ENCODE measurements at places on chromosomes 4 and X.

GRCh38 chr4:41437111-41437536, 100.8 kb upstream of the LIMCH1 start:
- no peak for DNase-seq

DNA sequence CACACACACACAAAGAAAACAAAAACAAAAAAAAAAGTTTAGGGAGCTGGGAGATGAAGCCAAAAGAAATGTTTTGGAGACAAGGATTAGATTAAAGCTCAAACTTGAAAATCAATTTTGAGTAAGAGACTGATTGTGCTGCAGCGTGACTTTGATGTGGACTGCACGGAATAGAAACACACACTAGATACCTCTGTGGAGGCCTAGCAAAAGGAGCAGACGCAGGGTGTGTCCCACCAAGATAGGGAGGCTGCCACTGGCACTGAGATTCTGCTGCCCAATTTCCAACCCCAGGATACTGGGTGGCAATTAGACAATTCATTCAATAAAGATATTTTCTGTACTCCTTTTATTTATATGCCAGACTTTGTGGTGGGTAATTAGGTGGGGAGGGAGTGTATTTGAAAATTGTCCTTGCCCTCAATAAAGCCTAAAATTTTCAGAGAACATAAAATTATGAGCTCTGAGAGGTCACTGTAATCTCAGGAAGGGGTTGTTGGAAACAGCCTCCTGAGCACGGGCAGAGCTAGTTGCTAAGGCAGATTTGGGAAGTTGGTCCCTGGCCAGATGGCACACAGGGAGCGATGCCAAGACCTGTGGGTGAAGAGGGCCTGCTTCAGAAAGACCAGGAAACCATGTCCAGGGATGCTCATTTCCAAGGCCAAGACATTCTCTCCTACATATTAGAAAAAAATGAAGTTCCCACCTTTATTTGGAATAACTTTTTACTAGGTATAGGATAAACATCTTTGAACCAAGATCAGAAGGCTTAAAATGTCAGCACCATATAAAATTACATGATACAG, 1.9 kb upstream of the PPP3CA start:
- peak; percentile 48 for DNase-seq

GRCh38 chr4:187059021-187059420, 335.4 kb upstream of the FAT1 start:
- DNase-seq = no peak

GRCh38 chrX:44874420-44875184, 1.6 kb downstream of the KDM6A start:
- no peak for DNase-seq

DNA sequence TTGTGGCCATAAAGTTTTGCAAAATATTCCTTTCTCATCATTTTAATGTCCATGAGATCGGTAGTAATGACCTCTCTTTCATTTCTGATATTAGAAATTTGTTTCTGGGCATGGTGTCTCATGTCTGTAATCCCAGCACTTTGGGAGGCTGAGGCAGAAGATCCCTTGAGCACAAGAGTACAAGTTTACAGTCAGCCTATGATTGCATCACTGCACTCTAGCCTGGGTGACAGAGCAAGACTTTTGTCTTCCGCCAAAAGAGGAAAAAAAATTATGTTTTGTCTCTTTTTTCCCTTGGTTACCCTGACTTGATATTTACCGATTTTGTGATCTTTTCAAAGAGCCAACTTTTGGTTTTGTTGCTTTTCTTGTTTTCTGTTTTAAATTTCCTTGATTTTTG, 10.8 kb upstream of the NKAP start:
- DNase-seq = no peak

GRCh38 chr4:47031751-47032404, 511 bp downstream of the GABRB1 start:
- no peak for DNase-seq

DNA sequence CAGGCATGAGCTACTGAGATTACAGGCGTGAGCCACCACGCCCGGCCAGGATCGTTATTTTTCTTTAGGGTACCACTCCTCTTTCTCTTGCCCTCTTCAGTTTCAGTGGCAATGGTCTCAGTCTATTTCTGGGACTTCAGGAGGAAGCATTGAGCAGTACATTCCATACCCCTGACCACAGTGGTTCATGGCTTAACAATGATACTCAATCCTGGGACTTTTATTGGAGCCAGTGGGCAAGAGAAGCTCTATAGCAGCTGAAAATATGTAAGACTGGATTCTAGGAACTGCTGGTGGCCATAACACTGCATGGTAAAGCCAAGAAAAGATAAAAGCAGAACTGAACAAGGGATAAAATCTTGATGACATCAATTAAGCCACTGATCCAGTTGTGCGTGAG, 5.8 kb upstream of the CCNA2 start:
- no peak for DNase-seq

DNA sequence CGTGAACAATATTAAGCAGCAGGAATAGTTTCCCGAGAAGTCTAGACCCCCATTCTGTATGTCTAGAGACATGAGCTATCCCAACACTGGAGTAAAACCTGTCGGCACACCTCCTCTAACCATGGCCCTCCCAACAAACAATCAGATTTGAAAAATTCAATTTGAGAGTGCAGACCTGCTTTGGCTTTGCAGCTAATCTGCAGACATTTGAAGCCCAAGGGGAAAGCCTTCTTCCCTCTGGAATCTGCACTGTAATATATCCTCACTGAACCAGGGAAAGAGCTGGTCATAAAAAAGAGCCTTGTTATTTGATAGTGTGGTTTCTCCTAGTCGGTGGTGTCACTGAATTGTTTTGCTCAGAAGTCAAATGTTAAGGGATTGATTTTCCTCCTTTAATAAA, 44.6 kb upstream of the KLHL34 start:
- DNase-seq = no peak

DNA sequence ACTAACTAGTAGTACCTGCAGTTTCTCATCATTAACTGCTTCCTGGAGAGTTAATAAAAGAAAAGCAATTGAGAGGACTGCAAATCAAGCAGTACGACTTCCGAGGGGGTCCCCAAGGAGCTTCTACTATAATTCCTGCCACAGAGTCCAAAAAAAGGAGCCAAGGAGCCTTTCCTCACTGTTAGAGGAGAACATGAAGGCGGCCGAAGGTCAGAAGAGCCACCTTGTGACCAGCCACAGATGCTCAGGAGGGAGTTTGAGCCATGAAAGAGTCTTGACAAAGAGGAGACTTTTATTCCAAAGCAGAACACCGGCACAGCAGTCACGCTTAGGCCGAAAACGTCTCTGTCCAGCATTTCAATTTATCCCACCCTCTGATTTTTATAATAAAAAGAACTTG, 62.2 kb downstream of the RELL1 start:
- DNase-seq = no peak

DNA sequence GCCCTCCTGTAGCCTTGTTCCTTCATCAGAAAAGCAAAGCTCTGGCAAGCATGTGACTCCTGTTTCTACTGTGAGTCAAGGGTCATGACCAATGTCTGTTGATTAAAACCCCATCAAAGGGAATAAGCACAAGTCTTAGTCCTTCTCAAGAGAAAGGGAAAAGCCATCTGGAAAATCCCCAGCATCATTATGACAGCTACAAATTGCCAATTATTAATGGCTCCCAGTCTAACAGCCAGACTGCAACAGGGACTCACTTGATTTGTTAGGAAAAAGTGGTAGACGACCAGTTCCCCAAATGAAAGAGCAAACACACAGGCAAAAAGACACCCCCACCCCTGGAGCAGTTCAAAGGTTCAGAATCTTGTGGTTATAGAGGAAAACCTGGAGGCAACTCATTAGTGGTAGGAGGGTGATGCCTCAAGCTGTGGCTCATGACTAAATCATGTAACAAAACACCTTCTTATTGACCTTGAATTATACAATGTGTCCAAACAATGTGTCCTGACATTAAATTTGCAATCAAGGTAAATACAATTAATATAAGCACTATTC, 315.7 kb downstream of the HNRNPD start:
- DNase-seq = no peak

GRCh38 chr4:186829097-186829496, 105.4 kb upstream of the FAT1 start:
- DNase-seq = no peak

DNA sequence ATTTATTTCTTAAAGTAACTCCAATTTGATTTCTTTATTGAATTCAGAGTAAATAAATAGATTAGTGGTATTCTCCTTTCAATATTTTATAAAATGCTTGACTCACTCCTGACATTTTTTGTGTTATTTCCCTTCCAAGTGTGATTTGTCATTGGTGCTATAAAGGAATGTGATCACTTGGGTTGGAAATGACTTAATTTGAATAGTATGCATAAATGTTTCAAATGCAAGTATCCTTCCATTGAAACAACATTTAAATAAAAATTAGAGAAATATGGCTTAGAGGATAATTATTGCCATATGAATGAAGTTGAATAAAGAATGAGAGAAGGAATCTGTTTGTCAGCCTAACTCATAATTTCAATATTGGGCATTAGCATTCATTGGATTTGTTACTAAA, 182.7 kb downstream of the PABPC4L start:
- DNase-seq = no peak

DNA sequence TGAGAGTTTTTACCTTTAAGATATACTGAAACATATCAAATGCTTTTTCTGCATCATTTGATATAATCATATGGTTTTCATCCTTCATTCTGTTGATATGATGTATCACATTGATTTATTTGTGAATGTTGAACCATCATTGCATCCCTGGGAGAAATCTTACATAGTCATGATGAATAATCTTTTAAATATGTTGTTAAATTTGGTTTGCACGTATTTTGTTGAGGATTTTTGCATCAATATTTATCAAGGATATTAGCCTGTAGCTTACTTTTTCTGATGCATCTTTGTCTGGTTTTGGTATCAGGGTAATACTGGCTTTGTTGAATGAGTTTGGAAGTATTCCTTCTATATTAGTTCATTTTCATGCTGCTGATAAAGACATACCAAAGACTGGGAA, 541.4 kb downstream of the TLL1 start:
- DNase-seq = no peak

DNA sequence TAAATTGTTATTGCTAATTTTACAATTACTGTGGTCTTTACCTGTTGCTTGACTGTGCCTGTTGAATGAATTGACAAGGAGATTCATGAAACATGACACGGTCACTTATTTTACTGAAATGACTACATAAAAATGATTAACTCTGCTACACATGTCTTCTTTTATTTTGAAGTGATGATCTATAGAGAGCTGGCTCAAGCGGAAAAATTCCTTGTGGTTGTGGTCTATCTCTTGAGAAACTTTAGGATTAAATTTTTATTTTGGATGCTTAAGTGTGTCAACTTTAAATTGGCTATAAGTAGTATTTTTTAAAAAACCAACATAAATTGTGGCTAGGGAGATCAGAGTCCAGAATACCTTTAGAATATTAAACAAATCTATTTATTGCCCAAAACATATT, 131.8 kb upstream of the PITX2 start:
- no peak for DNase-seq

GRCh38 chr4:153448003-153448731, 18.0 kb upstream of the TMEM131L start:
- DNase-seq = no peak

DNA sequence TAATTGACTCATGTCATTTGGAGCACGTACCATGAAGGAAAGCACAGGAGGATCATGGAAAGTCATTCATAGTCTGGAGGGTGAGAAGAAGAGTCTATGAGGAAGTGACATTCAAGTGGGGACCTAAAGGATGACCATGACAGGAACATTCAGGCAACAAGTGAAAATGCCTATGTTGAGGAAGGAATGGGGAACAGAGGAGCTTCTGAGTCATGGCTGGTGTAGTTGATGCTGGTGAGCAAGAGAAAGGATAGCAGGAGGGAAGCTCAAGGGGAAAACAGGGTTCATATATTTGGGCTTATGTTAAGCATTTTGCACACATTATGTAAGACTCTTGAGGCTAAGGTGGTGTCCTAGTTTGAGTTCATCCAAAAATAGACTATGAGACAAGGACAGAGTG, 318.6 kb downstream of the HNRNPD start:
- DNase-seq = no peak

- no peak for DNase-seq
Observed at GRCh38 chrX:13371186-13371585, 51.3 kb upstream of the ATXN3L start.

GRCh38 chrX:40174001-40174853, 76.5 kb upstream of the BCOR start:
- no peak for DNase-seq

DNA sequence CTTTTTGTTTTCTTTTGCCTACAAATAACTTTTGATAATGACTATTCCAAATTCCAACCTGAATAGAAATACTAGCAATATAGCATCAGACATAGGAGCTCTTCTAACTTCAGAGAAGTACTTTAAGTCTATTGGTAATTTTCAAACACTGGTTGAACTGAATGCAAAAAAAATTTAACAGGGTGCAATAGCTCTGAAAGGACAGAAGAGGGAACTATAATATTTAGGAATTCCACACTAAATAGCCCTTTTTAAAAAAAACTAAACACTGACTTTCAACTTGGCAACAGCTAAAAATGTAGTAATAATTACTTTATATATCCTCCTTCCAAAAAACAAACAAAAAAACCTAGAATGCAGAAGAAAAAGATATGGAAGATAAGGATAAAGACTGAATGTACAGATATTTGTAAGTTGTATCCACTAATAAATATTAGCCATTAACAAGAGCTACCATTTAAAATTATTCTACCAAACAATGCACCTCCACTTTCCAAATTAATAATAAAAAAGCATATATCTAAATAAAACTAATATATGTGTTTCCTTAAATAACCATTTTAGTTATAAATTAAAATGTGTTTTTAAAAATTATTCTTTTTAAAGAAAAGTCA, 81.4 kb downstream of the FBXW7 start:
- DNase-seq = no peak

- DNase-seq = peak; percentile 80
Observed at GRCh38 chr4:76208005-76208765, 5.4 kb downstream of the SCARB2 start.

DNA sequence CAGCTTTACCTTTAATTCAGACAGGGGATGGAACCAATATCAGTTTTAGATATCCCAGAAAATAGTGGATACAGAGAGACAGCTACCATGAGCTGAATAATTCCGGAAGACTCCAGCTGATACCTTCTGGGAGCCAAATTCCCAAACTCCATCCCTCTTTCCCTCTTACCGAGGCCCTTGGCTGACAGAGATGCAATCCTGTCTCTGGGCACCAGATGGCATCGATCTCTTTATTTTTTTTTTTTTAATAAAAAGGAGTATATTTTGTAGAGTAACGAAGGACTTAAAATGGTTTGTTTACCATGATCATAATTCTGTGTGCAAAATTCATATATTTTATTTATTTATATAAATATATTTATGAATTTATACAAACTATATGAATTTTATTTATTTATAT, 31.0 kb downstream of the RAB40A start:
- no peak for DNase-seq

GRCh38 chr4:88742561-88742960, 44.9 kb upstream of the NAP1L5 start:
- DNase-seq = no peak

- no peak for DNase-seq
Observed at GRCh38 chrX:21528076-21528475, 130.1 kb downstream of the KLHL34 start.

DNA sequence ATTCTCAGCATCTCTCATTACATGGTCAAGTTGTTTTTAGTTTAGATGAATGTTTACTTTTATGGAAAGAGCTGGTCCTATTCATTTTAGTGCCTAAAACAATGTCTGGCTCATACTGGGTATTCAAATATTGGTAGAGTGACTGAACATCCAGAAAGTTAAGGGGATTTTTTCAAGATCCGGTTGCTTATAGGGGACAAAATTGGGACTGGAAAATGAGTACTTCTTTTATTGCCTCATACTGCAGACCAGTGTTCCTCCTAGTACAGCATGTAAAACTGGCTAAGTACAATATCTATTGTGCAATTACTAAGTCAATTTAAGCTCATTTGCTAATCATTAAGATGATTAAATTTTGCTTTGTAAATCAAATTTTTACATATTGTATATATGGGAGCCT, 13.9 kb downstream of the RP2 start:
- no peak for DNase-seq
